Trophoblast cell (in vitro differentiated cells and primary cell): ENCODE measurements at places on chromosomes 5 and 9.

DNA sequence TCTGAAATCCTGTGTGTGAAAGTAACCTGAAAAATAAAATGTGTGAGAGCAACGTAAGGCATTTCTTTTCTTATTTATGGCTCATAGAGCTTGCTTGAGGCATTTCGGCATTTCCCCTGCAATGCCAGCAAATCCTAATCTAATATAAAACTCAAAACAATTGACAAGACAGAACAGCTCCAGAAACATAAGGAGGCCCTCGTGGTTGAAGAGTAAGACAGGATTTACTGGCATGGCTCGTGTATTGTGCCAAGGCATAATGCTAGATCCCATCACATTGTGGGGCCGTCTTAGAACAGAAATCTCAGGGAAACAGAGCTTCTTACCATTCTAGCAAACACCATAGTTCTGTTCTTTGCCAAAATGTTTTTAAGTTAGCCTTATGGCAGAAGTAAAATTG, 166.2 kb downstream of the NTRK2 start:
- no peak for DNase-seq

GRCh38 chr5:143238620-143239019, 164.9 kb downstream of the NR3C1 start:
- DNase-seq = no peak

DNA sequence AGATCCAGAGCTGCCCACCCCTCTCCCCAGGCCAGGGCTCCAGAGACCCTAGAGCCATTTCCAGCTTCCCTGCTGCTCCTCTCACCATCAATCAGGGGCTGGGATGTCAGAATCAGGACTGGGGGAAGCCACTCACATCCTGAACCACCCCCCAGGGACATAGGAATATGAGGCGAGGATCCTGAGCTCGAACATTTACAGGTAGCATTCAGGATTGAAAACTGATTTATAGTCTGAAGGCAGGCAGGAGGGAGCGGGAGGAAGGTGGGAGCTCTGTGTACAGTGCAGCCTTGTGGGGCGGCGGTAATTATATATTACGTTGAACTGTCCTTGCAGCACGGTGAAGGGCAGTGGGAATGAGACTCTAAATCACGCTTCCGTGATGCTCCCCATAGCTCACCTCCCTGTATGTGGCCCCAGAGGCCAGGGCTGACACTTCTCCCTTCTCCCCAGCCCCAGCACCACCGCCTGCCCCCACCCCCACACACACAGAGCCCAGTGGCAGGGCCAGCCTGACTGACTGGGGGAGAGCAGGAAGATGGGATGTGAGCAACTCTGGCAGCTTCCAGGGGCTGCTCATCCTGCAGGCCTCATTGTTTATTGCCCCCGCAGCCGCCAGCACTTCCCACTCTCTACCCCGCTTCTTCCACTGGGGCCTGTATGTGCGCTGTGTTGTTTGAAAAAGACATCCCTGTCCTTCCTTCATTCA, 76.0 kb upstream of the HSPA9 start:
- DNase-seq = no peak

DNA sequence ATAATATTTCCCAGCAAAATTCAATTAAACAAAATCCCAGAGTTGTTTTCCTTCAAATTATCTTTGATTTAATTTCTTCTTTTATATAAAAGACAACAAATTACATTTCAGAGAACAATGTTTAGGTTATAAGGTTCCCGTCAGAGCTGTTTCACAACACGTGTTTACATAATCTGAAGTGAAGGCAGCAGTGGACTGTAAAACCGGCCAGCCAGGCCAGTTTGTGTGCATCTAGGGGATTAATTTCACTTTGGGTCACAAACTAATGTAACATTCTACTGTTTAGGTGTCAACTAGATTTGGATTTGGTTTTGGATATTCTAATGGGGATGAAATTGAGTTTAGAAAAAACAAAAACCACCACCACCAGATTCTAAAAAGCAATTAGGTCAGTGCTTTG, 86.5 kb upstream of the PLPP1 start:
- DNase-seq = no peak

- DNase-seq = peak; percentile 45
Measured at GRCh38 chr9:72665421-72665820, 144.0 kb downstream of the TMC1 start.

DNA sequence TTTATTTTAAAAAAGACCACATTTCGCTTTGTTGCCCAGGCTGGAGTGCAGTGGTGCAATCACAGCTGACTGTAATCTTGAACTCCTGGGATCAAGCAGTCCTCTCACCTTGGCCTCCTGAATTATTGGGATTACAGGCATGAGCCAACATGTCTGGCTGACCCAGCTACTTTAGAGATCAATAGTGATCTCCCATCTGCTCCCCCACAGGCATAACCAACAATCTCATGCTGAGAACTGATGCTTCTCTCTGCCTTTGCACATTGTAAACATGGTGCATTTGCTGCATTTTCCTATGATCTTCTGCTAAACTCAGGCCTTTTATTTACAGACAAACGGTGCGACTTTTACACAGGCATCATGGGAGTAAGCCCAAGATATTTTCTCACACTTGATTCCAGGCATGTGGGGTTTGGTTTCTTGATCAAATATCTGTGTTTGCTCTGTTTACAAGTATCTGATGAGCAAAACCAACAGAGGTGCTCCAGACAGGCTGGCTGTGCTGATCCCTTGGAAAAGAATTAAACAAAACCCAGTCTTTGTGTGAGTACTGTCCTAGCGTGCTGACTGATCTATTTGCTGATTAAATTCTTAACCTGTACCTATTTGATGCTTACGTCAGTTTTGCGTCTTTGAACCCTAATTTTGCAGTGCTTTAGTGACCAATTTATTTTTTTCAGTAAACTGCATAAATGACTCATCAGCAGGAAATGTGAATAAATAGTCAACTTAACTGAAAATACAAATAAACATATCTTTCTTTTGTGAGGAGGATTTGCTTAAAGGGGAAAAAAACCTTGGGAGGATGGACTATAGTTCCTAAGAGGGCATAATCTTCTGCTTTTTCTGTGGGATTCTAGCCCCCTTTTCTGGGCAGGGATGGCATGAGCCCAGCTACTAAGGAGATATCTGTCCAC, 191.7 kb upstream of the NR3C1 start:
- no peak for DNase-seq

- no peak for DNase-seq
Measured at GRCh38 chr5:164375051-164375450, 869.6 kb downstream of the MAT2B start.

GRCh38 chr9:135554718-135555117, 6.8 kb upstream of the PAEP start:
- DNase-seq = no peak
